Stimulated activated CD4-positive, alpha-beta T cell treated with anti-CD3 and anti-CD28 coated beads, Interleukin-1b, Interleukin-23, amount 100 ng/mL, for 1 hour (primary cell): ENCODE measurements at places on chromosomes 4 and X.

DNA sequence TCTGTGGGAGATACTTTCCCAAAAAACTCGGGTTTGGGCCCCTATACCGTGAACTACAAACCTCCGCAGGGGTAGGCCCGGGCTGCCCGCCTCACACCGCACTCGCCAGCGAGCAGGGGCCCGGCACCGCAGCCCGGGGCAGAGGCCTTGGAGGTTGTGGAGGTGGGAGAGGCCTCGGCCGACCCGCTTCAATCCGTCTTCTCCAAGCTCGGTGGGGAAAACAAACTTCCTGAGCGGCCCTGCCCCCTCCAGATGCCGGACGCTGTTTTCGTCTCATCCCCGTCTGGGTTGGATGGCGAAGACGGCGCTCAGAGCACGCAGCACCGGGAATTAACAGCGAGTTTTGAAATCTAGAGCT, 442 bp upstream of the MCUB start:
- peak; percentile 26 for DNase-seq

DNA sequence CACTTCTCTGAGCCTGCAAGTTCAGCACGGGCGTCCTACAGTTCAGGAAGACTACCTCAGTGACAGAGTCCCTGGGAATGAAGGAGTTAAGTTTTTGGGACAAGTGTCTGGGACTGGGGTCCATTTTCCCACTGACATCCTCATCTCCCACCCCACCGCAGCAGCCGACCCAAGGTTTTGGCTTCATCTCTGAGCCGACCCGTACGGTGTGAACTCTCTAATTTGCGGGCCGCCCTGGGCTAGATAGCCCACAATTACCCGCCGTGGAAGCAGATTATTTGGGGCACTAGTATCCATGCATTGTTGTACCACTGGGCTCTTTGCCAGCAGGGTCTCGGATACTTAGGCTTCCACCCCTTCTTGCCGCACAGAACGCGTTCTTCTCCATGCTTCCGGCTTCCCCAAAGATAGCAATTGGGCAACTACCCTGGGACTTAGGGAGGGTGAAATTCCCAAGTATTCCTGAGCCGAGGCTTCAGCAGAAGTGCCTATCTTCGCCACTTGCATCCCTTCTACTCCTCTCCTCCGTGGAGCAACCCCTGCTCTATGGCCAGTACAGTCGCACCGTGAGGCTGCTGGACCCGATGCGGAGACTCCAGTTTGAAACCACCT, 2.4 kb downstream of the IL1RAPL2 start:
- no peak for DNase-seq

DNA sequence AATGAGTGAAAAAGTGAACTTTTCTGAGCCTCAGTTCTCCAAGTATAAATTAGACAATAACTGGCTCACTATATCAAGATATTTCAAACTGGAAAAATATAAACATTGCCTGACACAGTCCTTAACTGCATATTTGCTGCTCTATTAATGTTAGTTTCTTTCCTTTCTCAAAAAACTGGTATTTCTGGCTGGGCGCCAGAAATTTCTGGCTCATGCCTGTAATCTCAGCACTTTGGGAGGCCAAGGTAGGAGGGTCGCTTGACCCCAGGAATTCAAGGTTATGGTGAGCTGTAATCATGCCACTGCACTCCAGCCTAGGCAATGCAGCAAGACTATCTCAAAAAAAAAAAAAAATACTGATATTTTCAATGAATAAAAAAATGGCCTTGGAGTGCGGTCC, 227.0 kb downstream of the MAGEB17 start:
- no peak for DNase-seq

DNA sequence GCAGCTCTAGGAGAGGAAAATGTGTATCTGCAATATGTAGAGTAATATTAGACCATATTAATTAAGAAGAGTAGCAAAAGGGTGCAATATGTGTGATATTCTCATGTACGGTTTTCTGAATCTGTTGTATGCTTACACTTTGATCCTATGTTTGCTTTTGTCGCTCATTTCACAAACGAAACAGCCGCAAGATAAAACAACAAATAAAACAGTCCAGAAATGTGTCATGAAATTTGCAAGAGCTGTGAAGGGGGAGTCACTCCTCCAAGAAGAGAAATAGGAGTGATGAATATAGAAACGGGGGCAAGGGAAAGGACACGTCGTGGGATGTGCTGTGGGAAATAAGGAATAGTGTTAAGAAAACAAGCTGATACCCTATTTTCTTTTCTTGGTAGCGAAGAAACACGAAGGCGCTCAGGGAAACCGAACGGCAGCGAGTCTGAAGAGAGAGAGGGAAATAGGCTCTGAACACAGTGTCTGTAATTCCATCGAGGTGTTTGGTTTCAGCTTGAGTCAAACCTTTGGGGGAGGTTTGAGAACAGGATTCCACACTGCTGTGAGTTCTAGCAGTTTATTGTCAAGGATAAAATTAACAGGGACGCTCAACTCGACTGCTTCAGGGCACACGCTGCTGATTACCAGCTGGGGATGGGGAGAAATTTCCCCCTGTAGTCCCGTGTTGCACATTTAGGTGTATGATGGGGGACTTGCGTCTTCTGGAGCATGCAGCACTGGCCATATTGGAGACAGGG, 595.6 kb upstream of the TENM3 start:
- DNase-seq = no peak

GRCh38 chr4:54139332-54139731, 39.4 kb downstream of the GSX2 start:
- DNase-seq = no peak

- DNase-seq = no peak
Observed at GRCh38 chrX:70421618-70422017, 1.5 kb upstream of the GDPD2 start.

DNA sequence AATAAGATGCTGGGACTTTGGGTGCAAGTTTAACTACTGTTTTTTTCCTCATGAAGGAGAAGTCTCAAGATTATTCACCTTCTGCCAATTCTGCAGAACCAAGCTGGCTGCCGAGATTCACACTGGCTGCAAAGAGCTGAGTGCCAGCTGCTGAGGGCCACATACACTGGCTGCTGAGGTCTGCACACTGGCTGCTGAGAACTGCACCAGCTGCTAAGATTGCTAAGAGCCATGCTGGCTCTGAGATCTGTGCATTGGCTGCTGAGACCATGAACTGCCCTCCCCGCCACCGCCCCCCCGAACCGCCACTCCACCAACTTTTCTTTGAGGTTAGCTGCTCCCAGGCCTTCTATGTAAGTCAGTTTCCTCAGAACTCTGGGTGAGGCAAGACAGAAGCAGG, 330.3 kb downstream of the CBLL2 start:
- no peak for DNase-seq

DNA sequence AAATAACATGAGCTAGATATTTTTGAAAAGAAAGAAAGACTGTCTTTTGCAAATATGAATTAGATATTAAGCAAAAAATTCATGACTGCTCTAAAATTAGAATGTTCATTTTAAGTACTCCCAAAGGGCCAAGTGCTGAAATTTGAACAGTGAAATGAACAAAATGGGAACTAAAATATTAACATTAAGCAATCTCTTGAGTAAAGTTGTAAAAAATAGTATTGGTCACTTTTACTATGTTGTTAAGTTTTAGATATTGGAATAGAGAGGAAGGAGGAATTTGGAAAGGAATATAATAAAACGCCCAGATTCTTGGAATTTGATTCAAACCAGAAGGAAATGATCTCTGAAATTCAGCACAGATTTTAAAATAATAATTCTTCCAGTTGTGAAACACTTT, 125.9 kb upstream of the ANK2 start:
- no peak for DNase-seq

DNA sequence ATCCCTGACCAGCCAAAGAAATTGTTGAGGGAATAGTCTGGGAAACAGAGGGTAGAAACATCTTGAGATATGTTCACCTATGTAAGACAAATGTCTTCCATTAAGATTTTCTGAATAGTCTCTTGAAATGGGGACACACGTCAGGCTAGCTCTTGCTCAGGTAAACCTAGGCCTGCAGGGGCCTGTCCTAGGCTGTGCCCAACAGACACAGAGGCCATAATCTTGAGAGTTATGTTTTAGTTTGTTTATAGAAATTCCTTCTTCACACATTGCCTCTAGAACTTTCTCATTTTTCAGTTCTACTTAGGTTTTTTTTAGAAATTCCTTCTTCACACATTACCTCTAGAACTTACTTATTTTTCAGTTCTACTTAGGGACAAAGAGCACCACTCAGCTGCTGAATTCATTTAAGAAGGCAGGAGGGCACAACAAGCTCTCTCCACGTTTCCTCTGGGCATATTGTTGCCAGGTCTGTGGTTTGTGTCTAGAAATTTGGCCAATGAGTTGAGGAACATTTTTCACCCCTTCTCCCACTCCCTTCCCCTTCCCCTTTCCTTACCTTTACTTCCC, 94.9 kb downstream of the ARHGAP24 start:
- DNase-seq = no peak

GRCh38 chr4:83644677-83645659, 109.1 kb downstream of the GPAT3 start:
- DNase-seq = no peak

- DNase-seq = peak; percentile 7
Observed at GRCh38 chr4:38310446-38311043, 350.3 kb downstream of the PTTG2 start.

DNA sequence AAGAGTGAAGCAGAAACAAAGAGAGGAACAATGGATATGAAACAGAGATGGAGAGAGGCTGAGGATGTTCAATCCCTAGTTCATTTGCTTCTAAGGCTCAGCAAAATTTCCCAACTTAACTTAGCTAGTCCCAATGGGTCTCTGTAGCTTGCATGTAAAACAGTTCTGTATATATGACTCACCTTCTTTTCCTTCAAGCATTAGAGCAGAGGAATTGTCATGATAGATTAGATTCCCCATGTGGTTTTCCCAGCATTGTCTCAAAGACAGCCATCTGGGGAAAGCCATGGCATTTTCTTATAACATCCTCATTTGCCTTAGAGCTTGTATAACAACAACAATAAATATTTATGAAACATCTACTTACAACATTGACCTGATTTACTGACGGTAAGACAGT, 93.9 kb upstream of the GATB start:
- DNase-seq = no peak

- no peak for DNase-seq
Observed at GRCh38 chr4:175054980-175055379, 136.8 kb downstream of the ADAM29 start.

GRCh38 chrX:153881281-153881680, 4.7 kb downstream of the L1CAM start:
- no peak for DNase-seq

DNA sequence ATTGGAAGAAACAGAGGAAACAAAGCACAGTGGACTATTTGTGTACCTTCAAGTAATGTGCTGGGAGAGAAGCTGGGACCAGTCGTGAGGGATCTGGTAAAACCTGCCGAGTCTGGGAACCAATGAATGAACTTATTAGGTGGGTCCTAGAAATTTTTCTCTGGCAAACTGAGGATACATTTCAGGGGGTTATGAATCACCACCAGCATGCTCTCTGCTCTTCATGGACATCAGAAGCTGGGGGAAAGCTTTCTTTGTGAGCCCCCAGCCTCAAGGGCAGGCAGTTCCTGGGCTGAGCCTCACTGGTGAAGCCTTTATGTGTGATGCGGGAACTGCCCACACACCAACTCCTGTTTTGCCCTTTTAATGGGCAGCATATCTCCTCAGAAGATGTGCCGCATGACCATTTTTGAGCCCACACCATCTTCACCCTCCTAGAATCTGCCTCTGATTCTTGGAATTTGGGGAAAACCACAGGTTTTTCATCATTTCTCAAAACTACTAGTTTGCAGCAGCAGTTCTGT, 95.4 kb upstream of the ENPP6 start:
- DNase-seq = no peak

DNA sequence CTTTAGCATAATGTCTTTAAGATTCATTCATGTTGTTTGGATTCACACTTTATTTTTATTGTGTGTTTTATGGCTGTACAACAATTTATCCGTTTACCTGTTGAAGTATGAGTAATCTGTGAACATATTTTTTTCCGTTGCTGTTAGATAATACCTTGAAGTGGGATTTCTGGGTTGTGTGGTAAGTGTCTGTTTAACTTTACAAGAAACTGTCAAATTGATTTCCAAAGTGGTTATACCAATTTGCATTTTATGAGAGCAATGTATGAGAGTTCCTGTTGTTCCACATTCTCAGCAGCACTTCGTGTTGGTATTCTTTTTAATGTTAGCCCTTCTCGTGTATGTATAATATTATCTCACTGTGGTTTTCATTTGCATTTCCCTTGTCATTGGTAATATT, 53.6 kb downstream of the USP53 start:
- DNase-seq = no peak

DNA sequence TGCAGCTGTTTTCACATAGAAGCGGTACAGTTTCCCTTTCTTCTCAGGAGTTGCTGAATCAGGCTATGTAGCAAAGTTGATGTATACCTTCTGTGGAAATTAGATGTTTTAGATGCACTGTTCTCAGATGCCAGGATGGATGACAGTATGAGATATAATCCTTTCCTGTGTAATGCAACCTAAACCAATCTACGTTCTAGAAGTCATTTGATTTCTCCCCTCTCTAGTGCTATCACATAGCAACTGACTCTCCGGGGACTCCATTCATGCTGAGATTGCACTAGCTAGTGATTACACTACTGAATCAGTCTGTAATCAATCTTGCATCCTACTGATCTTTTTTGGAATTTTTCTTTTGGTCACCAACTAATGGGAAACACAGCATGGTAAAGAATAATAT, 1881.7 kb downstream of the PCDH7 start:
- DNase-seq = no peak

DNA sequence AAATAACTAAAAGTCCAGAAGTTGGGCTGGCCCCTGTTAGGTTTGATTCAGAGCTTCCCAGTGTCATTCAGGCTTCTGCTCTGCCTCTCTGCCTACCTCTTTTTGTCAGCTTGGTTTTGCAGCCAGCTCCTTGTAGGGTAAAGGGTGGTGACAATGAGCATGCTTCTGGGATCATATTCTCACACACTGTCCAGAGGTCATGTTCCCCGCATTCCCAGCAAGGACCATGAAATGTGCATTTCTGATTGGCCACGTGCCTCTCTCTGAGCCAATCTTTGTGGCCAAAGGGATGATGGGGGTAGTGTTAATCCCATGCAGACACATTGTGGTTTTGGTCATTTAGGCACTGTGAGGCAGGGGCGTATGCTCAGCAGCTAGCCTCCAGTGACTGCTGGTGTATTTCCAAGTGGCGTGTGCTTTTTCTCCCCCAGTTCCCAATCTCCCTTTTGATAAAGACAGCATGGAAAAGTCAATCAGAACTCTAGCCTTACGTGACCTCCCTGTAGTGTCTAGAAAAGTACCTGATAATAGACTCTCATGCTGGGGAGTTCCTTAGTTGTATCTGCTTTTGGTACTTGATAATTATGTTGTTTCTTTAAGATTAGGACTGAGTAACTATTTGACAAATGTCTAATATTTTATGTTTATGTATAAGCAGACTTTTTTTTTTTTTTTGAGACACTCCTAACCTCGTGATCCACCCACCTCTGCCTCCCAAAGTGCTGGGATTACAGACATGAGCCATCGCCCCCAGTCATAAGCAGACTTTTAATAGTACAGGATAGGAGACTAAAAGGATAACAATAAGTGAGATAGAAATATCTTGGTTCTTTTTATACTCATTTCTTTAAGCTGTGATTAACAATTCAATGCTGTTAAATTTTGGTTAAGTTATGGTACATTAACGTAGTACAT, 57.8 kb downstream of the KIAA0232 start:
- DNase-seq = no peak
